Activated CD4-positive, alpha-beta T cell treated with anti-CD3 and anti-CD28 coated beads for 1 hour (primary cell): ENCODE measurements at places on chromosomes 7 and 10.

DNA sequence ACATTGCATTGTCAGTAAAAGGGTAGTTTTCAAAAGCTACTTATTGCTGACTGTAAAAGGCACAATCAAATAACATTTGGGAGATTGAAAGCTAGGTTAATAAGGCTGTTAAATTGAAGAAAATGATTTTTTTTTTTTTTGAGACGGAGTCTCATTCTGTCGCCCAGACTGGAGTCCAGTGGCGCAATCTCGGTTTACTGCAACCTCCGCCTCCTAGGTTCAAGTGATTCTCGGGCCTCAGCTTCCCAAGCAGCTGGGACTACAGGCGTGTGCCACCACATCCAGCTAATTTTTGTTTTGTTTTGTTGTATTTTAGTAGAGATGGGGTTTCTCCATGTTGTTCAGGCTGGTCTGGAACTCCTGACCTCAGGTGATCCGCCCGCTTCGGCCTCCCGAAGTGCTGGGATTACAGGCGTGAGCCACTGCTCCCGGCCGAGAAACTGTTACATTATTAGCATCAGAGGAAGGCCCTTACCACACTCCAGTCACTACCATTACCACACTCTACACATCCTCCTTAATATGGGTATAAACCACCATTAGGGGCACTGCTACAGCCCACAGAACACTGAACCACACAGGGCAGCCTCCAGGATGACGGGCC is 1.0 kb downstream of the CYP51A1 start:
- DNase-seq = no peak

DNA sequence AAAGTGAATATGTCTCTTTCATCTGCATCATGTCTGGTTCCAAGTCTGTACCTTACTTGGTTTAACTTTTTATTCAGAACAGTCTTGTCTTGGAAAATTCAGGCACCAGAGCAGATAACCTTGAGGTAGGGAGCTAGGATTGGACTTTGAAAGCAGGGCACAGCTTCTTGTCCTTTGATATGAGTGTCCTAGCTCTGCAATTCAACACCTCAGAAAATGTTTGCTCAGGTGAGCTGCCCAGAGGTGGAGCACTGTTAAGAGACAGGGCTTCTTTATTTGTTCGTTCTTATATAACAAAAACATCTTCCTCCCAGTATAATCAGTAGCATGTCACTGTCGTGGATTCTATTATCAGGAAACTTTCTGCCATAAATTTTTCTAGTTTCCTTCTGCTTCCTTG is 118.3 kb downstream of the LRRC4 start:
- DNase-seq = no peak

GRCh38 chr10:8336629-8337331 is 282.3 kb downstream of the GATA3 start:
- DNase-seq = no peak

DNA sequence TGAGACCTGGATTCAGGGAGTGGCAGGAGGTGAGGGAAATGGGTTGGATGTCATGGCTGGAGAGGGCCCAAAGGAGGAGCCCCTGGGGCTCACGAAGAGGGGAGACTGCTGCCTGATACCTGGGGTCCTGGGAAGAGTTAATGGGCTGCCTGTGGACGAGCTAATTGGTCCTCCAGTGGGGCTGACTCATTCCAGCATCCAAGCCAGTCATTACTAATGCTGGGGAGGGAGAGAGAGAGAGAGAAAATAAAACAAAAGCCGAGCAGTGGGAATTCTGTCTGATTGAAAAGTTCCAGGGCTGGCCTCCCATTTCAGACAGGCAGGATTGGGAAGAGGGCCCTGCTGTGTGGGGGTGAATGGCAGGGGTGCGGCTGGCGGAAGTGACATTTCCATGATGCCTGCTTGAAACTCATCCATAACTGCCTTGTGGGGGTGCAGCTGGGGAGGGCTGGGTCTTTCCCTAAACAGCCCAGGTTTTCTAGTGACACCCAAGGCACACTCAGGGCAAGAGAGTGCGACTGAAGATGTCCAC is 297.8 kb downstream of the RPS24 start:
- no peak for DNase-seq

GRCh38 chr7:41640487-41640886 is 62.4 kb downstream of the INHBA start:
- DNase-seq = no peak

GRCh38 chr7:31729195-31729804 is 42.3 kb downstream of the PPP1R17 start:
- DNase-seq = no peak

- no peak for DNase-seq
Measured at GRCh38 chr10:93146336-93146735, 72.6 kb downstream of the CYP26A1 start.

DNA sequence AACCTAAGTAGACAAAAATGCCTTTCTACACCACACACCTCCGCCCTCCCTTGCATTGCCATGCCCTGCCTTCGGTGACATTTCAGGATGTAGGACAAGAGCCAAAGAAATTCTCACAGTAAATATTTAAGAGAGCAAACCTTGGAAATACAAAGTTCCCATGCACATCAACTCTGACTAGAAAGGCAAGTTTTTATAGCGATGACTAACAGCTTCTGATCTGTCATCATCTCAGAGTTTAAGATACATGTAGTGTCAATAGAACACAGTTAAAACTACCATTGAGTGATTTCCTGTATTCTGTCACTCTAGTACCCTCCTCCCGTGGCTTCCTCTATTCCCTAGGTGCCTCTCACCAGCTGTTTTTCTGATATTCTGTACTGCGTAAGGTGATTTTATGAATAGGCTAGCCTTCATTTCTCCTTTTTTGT is 20.7 kb downstream of the SLC16A9 start:
- no peak for DNase-seq

DNA sequence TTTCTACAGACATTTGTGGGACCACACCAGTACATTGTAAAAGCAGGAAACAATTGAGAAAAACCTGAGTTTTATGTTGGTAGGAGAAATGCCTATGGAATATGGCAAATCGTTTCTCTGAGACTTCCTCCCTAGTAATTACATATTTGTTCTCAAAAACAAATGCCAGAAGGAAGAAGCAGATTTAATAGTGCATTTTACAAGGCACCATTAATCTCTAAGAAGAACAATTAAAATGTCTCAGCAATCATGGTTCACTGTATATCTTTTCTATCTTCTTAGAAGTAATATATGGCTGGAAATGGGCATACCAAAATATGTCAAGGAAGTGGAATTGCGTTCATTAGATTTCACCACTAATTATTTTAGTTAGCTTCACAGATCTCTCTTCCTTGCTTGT is 13.3 kb downstream of the CAV1 start:
- DNase-seq = no peak

DNA sequence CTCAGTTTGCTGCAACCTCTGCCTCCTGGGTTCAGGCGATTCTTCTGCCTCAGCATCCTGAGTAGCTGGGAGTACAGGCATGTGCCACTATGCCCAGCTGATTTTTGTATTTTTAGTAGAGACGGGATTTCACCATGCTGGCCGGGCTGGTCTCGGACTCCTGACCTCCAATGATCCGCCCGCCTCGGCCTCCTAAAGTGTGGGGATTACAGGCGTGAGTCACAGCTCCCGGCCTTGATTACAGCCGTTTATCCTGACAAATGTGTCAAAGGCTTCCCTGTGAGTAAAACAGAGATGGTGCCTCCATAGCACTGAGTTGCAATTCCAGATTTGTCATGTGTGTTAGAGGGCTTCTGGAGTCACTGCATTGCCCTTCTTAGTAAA is 273.7 kb downstream of the CCDC3 start:
- no peak for DNase-seq

- DNase-seq = no peak
Measured at GRCh38 chr7:140260352-140261104, 83.7 kb upstream of the KDM7A start.

- DNase-seq = no peak
Measured at GRCh38 chr7:665736-666453, 60.6 kb upstream of the DNAAF5 start.
